GM20000 (cell line): ENCODE measurements at places on chromosomes 5 and 9.

DNA sequence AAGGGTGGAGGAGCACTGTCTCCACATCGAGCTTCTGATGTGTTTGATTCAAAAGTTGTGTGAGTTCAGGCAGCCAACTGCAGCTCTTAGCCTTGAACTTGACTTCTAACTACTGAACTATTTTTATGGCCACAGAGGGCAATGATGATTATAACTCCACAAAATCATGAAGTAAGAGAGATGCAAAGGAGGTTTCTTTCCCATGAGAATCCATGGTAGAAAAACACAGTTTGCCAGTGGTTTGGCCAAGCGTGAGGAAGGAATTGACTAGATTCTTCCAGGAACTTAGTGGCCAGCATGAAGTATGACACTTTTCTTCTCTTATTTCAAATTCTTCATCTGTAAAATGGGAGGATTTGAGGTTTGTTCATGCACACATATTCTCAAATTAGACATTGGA, 43.2 kb downstream of the PAPPA start:
- no peak for DNase-seq

DNA sequence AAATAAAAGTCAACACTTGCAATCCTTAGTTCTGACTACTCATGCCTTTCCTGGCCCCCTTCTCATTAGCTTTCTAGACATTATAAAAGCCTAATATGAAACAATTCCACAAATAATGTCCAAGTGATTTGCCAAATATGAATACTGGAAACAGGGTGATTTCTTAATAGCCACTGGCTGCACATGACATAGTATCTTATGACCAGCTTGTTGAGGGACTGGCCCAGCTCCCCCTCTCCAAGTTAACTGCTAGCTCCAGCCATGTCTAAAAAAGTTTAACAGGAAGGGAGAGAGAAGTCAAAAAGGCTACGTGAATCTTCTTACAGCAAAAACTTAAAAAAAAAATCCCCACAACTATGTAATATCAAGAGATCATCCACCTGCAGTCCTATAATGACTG, 1.5 kb downstream of the CERT1 start:
- peak; percentile 28 for DNase-seq

DNA sequence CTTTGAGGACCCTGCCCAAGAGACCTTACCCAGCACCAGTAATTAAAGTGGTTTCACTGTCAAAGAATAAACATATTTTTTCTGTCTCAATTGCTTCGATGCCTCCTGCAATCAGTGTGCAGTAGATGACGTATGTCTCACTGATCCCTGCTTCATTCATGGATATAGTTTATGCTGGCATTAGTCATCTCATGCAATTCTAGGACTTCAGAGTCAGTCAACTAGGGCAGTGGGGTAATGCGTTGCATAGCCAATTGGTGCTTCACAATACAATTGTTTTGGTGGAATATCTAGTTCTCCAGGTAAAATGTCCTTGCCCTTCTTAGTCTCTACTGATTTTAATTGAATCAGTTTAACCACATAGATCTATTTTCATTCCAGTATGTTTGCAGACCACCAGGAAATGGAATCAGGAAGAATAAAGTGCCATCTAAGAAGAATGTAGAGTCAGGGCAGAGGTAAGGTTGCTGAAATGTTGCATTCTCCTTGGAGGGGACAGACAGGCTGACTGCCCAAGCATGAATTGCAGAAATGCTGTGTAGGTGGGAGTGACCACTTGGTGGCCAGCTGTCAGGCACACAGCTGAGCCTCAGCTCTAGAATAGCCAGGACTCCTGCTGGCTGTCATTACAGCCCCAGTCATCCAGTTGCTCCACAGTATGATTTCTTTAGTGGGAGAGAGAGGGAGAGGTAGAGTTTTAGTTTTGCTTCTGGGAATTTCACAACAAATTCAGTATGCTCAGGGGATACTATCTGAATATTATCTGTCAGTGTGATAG, 73.5 kb upstream of the MEGF10 start:
- DNase-seq: no peak

DNA sequence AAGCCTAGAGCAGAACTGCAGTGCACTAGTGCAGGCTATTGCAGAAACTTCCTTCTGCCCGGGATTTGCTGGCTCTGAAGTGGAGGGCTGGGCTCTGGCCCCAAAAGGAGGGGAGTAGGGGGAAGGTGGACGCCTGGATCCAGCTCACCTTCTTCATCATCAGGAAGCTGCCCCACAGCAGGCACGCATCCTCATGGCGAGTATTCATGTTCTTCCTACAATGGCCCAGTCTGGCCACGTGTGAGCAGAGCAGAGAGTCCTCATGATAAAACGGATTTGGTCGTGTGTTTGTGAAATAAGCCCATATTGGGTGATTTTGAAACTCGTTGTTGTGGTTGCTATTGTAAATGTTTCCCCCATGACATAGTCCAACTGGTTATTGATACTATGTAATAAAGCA, 8.2 kb upstream of the GLIPR2 start:
- DNase-seq: no peak

GRCh38 chr5:169911448-169912212, 68.7 kb downstream of the INSYN2B start:
- no peak for DNase-seq
